ENCODE measurements at places on chromosomes 1 and 21.

DNA sequence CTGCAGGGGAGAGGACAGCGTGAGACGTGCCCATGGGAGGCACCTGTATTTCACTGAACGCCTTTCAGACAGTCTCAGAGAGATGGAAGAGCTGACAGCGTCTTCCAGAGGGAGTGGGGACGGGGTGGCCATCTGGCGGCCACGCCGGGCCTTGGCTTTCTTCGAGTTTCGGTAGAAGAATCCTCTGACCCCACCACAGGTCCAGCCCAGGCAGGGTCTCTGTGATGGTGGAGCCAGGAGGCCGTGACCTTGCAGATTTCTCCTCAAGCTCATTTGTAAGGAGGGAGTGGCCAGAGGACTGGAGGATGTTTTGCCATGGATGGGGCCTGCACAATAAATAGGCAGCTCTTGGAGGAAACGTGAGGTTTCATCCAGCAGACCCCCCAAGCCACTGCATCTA is 47.6 kb upstream of the ADARB1 start:
- no peak for DNase-seq

- DNase-seq: no peak
Measured at GRCh38 chr1:83110156-83110555, 888.8 kb downstream of the TTLL7 start.

- no peak for DNase-seq
Measured at GRCh38 chr1:224745924-224746323, 129.8 kb downstream of the CNIH3 start.

GRCh38 chr1:89339039-89339438 is 24.8 kb upstream of the GBP6 start:
- DNase-seq: no peak

GRCh38 chr21:25887646-25888306 is 153.0 kb downstream of the GABPA start:
- DNase-seq: no peak

DNA sequence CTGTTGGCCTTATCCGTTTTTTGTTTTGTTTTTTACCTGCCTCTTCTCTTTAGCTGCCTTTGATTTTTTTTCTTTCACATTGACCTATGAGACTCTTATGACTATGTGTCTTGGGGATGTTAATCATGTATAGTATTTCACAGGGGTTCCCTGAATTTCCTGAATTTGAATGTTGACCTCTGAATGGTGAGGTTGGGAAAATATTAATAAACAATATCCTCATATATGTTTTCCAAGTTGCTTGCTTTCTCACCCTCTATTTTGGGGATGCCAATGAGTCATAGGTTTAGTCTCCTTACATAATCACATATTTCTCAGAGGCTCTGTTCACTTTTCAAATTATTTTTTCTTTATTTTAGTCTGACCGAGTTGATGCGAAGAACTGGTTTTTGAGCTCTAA is 29.6 kb downstream of the GBP5 start:
- DNase-seq: no peak

DNA sequence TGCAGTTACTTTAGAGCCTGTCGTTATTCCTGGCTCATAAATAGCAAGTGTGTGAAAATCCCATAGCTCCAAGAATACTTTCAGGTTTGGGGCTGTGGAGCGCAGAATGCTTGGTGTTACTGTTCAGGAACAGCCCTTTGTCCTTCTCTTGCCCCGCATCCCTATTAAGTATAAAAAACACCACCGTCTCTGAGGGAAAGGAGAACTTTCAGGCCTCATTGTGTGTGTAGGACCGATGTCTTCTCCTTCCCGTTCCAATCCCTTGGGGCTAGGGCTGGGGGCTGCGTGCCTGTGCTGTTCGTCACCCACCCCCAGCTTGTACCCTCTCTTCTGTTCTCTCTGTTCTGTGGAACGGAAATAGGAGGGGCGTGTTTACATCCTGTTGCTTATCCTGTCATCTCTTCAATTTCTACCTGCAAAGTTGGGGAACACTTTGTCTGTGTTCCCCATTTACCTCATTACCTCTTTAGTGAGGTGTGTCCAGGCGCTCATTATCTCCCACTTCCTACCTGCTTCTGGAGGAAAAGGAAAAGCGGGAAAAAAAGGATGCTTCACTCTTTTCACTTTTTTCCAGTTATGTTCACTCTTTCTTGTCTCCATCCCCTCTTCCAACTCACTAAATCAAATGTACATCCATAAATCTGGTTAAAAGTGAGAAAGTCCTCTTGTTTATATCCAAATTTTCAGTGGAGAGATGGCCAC is 788 bp upstream of the TXNIP start:
- no peak for DNase-seq

GRCh38 chr1:47656719-47657685 is 219.2 kb downstream of the FOXD2 start:
- no peak for DNase-seq

GRCh38 chr1:8384577-8384976 is 66.7 kb downstream of the SLC45A1 start:
- no peak for DNase-seq

DNA sequence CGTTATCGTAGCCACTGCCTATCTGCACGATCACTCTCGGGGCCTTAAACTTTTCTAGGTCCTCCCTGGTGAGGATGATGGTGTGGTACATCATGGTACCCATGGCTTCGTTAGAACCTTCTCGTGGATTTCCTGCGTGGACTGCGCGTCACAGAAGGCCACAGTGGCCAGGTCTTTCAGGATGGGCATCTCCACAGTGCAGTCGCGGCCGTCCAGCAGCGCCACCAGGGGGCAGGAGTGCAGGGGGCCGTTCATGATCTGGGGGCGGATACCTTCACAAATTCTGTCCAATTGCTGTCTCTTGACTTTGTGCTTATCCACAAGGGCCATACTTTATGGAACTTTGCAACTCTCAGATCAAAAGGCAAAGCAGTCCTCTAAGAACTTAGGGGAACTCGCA is 69.6 kb downstream of the WLS start:
- DNase-seq: no peak

DNA sequence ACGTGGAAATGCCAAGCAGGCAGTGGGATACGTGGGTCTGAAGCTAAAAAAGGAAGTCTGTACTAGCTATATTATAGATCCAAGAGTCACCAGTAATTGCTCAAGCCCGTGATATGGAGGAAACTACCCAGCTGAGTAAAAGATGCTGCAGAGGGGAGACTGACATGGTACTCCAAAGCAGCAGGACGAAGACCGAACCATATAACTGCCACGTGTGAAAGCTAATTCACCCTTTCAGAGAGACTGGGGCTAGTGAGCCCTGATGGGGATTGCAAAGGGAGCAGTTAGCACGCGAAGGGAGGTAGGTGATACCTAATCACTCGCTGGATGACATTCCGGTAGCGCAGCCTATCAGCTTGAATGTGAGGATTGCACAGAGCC is 316 bp downstream of the AP4B1 start:
- DNase-seq: no peak

- DNase-seq: no peak
Measured at GRCh38 chr1:240528591-240528990, 83.4 kb downstream of the GREM2 start.

GRCh38 chr1:17201201-17202021 is 3.5 kb upstream of the PADI1 start:
- no peak for DNase-seq

GRCh38 chr1:94899756-94900155 is 27.2 kb downstream of the CNN3 start:
- no peak for DNase-seq

DNA sequence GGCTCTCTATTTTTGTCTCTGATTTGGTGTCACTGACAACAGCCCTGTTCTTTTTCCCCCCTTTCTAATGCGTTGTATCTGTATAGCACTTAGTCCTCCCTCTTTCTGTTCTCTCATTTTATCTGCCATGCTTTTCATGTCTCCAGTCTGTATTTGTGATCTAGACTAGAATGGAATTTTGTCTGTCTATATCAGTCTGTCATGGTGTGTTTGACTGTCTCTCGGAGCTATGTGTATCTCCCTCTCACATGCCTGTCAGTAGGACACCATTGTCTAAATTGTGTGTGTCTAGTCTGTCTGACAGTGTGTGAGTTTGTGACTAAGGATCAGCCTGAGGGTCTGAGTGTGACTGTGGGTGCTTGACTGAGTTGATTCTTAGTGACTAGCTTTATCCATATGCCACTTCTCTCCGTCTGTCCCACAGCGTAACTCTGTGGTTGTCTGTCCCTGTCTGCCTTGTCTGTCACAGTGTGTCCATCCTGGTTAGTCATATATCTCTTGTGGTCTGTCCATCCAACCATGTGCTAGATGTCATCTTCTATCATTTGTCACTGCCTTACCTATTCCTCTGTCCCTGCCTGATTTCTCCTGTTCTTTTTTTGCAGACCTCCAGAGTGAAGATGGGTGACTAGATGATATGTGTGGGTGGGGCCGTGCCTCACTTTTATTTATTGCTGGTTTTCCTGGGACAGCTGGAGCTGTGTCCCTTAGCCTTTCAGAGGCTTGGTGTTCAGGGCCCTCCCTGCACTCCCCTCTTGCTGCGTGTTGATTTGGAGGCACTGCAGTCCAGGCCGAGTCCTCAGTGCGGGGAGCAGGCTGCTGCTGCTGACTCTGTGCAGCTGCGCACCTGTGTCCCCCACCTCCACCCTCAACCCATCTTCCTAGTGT is 1.4 kb upstream of the B4GALT2 start:
- no peak for DNase-seq

- no peak for DNase-seq
Measured at GRCh38 chr21:38949070-38949380, 143.3 kb downstream of the ETS2 start.

DNA sequence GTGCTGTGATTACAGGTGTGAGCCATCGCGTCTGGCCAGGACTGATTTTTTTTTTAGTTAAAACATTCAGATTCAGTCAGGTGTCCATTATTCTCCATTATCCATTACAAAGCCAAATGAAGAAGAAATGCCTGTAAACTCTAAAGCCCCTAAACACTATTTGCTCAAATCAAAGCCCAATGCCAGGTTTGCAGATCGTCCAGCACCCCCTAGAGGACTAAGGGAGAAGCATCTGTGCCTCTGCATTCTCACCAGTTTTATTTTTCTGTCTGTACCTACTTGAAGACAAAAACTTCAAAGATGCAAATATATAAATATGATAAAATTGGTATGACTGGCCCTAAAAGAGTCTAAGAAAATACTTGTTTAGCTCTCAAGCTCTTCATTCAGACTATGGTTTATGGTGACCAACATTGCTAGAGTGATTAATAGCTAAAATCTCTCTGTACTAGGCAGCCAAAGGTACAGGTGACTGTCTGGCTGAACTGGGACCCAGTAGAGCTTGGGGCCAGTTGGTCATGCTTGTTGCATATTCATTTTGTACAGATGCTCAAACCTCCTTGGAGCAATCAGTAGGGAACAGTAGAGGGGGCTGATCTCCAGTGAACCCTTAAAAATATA is 138.4 kb downstream of the SYT2 start:
- no peak for DNase-seq

GRCh38 chr1:36217670-36218069 is 6.6 kb upstream of the THRAP3 start:
- no peak for DNase-seq

GRCh38 chr1:22915231-22915630 is 57.4 kb downstream of the LACTBL1 start:
- DNase-seq: no peak

GRCh38 chr1:40808002-40808401 is 24.4 kb downstream of the KCNQ4 start:
- DNase-seq: no peak

GRCh38 chr1:47003896-47004403 is 19.5 kb upstream of the CYP4X1 start:
- no peak for DNase-seq

- no peak for DNase-seq
Measured at GRCh38 chr1:219066631-219067349, 106.9 kb upstream of the LYPLAL1 start.

- DNase-seq: no peak
Measured at GRCh38 chr1:119002028-119002686, 14.0 kb upstream of the TBX15 start.

DNA sequence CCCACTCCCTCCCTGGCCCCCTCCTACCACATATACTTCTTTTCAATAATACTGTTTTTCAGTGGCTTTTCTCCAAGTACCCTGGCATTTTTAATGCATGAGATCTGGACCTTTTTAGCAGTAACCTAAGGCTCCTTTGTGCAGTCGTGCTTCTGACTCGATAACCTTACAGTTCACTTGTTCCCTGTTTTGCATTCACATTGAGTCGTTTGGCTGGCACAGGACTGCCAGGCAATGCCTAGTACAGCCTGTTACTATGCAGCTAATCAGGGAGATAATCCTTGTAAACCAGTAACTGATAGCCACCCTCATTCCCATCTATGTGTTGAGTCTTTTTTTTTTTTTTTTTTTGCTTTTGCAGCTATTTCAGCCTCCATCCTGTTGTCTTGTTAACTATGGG is 3.7 kb downstream of the ATP1B1 start:
- no peak for DNase-seq

DNA sequence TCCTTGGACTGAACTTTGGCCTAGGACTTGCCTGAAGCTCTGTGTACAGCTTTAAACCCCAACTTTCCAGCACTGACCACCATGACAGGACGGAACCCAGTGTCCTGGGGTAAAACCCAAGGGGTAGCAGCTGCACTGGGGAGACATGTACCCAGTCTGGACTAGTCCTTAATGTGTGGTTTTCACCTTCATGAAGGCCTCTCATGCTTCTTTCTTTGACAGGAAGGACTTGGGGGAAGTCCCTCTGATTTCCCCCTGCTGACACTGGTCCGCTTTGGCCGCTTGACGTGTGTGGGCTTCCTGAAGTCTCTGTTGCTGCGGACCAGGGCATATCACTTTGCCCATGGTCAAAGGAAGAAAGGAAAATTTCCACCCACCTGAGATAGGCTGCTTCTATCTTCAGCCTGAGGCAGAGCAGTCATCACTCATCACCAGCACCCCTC is 66.3 kb upstream of the PRDX6 start:
- DNase-seq: no peak

DNA sequence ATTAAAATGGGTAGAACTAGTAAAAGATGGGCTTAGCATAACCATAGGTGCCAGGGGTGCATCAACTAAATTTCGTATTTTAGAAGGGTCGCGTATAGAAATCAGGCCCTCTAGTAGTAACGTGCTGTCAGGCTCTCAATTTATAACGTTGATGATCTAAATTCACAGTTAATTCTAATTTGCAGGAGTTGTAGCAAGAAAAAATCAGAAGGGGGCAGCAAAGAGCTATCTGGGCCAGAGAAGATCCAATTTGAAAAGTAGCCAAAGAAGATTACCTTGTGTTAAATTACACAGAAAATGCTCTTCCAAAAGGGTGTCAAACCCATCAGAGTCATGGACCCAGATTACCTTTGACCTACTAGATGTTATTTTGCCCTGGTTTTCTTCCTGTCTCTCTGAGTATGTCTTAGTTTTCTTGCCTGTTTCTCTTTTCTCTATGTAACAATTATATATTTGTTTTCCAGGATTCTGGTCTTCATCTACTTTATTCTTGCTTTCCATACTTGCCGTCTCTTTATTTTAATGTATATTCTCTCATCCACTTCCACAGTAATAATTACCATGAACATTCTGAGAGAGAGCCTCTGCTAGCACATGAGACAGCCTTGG is 1030.9 kb downstream of the AMY1C start:
- DNase-seq: peak; percentile 1

GRCh38 chr1:172906778-172907592 is 143.8 kb downstream of the TNFSF18 start:
- DNase-seq: no peak

DNA sequence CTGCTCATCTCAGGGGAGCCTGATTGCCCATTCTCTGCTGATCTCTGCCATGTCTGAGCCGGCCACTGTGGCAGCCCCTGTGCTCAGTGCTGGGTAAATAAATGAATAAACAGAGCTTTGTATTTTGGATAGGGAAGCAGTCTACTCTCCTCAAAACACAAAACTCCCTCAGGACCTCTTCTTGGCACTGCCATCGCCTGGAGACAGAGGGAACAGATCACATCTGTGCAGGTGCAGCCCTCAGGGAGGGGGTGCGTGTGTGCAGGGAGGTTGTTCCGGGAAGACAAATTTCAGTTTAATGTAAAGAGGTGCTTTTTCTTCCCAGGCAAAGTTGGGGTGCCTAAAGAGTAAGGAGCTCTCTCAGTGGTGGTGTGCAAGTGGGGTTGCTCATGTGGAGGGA is 7.7 kb upstream of the FAM167B start:
- no peak for DNase-seq

All from HS-27A (cell line).